ENCODE measurements at places on chromosomes 7 and 10.

GRCh38 chr7:142598297-142598696, 151.0 kb upstream of the PRSS1 start:
- no peak for DNase-seq

DNA sequence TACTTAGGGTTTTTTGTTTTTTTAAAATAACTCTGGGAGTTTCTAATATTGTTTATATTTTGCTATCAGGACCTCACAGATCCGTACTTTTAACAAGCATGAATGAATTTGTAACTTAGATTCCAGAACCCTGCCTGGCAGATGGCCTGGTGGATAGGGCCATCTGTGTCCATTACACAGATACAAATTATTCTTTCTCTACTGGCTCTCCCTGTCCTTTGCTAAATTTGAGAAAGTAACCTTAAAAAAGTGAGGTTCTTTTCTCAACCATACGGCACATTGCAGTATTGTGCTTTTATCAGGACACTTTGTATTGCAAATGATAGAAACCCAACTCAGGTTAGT, 26.6 kb downstream of the LCOR start:
- no peak for DNase-seq

DNA sequence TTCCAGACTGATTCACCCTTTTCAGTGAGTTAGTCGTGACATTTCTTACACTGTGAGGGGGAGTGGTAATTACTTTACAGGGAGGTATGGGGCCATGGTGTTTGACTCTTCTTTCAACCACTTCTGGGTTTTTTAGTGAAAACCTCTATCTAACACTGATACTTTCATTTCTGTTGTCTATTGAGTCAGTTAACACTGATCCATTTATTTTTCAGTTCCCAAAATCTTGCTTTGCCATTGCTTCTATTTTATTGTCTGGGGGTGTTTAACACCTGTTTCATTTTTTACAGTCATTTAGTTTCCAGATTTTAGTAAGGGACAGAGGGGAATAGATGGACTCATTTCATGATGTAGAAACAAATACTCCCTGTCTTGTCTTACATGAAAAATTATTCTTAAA, 61.5 kb downstream of the HELLS start:
- DNase-seq, result no peak

GRCh38 chr10:29493697-29494096, 141.1 kb downstream of the SVIL start:
- DNase-seq, result no peak

DNA sequence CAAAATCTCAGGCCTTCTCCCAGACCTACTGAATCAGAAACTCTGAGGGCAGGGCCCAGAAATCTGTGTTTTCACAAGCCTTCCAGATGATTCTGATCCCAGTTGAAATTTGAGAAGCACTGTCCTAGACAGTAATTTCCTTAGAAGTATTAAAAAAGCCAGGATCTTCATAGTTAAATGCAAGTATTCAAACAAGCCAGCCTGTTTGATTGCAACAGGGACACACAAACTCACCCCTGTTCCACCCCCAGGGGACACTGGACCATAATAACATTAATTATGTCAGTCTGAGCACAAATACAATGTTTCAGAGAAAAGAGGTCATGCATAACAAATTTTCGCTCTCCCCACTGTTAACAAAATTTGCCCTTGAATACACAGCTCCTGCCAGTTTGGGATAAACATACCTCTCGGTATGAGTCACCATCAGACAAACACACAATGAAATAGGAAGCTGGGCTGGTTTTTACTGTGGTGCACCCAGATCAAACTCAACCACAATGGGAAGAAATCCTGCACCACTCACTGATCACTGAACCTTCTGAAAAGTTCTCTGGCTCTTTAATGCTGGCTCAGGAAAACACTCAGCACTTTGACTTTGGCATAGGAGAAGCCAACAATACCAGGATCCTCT, 34.3 kb downstream of the ABLIM1 start:
- DNase-seq, result peak; percentile 51

GRCh38 chr10:77547307-77548050, 90.1 kb downstream of the KCNMA1 start:
- no peak for DNase-seq

DNA sequence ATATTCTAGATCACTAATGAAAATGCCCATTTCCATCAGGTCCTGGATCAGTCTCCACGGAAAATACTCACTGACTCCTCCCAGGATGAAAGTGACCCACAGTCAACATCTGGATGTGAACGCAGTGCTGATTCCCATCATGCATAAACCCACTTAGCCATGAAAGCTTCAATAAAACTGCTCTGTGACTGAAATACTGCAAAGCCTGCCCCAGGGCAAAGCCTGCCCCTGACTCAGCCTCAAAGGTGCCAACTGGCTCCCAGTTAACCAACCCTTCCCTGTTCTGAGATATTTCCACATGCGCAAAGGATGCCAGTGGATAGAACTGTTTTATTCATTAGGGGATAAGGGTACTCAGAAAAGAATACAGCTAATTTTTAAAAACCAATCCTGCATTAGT, 24.0 kb downstream of the OSBPL3 start:
- no peak for DNase-seq

DNA sequence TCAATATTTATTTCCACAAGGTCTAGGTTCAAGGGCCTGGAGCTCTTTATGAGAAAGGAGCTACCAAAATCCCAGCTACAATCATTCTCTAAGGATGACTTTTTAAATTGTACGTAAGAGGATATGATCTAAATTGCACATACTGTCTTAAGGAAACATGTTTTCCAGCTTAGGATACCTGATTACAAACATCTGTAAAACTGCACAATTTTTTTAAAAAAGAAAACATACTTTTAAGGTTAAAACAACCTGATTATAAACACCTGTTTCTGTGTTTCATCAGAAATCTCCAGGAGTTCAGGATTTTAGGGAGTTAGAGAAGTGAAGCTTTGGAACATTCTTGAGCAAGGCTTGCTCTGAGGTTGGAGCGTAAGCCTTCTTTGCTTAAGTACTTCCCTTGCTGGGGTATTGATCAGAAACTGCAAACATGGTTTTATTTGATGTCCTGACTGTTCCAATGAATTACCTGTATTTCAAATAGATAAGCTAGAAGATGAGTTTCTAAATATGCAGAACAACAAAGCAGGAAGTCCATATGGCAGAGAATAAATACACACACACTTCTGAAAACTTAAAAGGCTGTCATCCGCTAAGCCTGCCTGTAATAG, 248.6 kb downstream of the GFRA1 start:
- DNase-seq, result no peak

- no peak for DNase-seq
Measured at GRCh38 chr10:55368467-55368866, 567.4 kb upstream of the PCDH15 start.

GRCh38 chr10:22097696-22098095, 94.2 kb upstream of the DNAJC1 start:
- no peak for DNase-seq

GRCh38 chr10:62049624-62050345, 148.3 kb downstream of the ARID5B start:
- no peak for DNase-seq

- DNase-seq, result no peak
Measured at GRCh38 chr7:80380957-80381356, 130.9 kb downstream of the GNAT3 start.

- DNase-seq, result no peak
Measured at GRCh38 chr7:122626785-122627184, 72.1 kb downstream of the RNF133 start.

- DNase-seq, result no peak
Measured at GRCh38 chr10:127071126-127071525, 125.3 kb downstream of the INSYN2A start.

DNA sequence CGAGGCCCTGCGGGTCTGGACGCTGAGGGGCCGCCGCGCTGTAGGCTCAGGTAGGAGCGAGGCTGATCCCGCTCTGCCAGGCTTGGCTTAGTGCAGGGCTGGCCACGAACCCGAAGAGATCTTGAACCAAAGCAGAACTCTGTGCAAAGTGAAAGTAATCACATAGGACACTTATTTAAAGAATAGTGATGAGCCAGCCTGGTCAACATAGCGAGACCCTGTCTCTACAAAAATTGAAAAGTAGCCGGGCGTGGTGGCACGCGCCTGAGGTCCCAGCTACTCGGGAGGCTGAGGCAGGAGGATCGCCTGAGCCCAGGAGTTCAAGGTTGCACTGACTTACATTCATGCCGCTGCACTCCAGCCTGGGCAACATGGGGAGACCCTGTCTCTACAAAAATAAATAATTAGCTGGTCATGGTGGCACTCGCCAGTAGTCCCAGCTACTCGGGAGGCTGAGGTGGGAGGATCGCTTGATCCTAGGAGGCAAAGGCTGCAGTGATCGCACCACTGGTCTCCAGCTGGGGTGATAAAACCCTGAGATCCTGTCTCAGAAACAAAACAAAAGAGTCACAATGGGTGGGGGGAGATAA, 541 bp downstream of the ZSCAN25 start:
- DNase-seq, result no peak

DNA sequence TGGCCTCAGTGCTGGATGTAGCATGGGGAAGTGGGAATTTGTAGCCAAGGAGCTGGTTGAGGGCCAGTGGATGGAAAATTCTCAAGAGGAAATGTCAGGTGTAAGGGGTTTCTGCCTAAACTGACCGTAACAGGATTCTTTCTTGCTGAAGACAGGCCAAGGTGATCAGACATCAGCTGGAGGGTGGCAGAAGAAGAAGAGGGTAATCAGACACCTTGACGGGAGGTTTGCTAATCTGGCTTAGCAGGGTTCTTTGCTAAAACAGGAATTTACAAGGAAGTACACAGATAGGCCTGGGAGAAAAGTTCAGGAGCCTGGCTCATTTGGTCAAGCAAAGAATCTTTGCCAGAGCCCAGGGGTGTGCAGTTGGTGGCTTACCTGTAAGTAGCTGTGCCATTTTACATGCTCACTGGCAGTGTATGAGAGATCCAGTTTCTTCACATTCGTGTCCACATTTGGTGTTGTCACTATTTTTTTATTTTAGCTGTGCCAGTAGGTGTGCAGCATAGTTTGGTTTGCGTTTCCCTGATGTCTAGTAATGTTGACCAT, 73.7 kb downstream of the BMPR1A start:
- DNase-seq, result peak; percentile 9

GRCh38 chr7:36151921-36152755, 916 bp upstream of the EEPD1 start:
- DNase-seq, result no peak

DNA sequence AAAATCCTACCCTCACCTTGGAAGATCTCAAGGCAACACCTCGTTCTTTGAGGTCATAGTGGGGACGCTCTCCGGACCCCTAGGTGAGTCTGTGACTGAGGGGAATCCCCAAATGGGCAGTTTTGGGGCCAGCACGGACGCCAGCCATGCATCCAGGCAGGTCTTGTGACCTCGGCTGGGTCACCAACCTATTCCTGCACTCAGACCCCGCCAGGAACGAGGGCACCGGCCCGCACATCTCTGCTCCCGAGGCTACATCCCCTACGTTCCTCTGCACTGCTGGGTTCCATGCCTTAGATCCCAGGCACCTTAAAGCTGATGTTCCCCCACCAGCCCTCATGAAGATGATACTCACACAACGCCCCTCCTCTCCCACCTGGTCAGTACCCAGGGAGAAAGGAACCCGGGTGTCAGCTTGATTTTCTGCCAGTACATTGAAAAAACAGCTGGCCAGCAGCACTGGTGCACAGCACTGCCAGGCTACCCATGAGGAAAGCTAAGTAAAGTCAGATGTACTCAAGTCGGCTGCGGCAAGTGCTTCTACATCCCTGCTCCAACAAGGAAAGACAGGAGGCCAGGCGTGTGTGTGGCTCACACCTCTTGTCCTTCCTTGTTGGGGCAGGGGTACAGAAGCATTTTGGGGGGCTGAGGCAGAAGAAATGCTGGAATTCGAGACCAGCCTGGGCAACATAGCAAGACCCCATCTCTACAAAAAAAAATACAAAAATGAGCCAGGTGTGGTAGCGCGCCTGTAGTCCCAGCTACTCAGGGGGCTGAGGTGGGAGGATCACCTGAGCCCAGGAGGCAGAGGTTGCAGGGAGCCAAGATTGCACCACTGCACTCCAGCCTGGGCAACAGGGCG, 48.1 kb downstream of the DIP2C start:
- DNase-seq, result no peak

DNA sequence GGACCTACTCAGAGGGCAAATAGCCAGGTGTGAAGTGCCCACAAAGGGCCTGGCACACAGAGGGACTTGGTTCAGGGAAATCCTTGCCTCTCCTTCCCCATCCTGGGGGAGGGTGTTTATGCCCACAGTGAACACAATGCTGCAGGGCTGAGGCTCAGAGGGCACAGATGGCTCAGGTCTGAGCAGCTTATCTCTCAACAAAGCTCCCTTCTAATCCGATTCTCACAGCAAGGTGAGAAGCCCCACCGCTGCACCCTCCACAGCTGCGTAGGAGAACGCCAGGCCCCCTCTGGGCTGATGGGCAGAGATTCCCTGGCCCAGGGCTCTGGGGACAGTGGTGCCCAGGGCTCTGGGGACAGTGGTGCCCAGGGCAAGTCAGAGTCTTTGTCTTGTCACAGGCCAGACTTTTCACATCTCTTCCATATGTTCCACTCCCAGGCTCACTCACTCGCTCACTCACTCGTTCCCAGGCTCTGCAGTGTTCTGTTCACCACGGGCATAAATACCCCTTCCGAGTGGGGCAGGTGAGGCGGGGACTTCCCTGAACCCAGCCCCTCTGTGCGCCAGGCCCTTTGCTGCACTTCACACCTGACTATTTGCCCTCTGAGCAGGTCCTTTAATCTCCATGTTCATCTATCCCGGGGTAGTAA, 8.7 kb upstream of the CDHR1 start:
- no peak for DNase-seq

GRCh38 chr7:44235582-44236332, 35.0 kb downstream of the YKT6 start:
- no peak for DNase-seq

- DNase-seq, result no peak
Measured at GRCh38 chr7:139169816-139170215, 60.3 kb upstream of the ZC3HAV1 start.

GRCh38 chr10:91493313-91493712, 83.2 kb downstream of the HECTD2 start:
- DNase-seq, result no peak

- no peak for DNase-seq
Measured at GRCh38 chr7:77913977-77914607, 115.5 kb downstream of the PHTF2 start.

GRCh38 chr7:131110297-131111080, 217.2 kb upstream of the MKLN1 start:
- peak; percentile 42 for DNase-seq

GRCh38 chr7:148598351-148598750, 7.8 kb downstream of the C7orf33 start:
- no peak for DNase-seq

- no peak for DNase-seq
Measured at GRCh38 chr7:78543976-78544375, 745.4 kb downstream of the PHTF2 start.

DNA sequence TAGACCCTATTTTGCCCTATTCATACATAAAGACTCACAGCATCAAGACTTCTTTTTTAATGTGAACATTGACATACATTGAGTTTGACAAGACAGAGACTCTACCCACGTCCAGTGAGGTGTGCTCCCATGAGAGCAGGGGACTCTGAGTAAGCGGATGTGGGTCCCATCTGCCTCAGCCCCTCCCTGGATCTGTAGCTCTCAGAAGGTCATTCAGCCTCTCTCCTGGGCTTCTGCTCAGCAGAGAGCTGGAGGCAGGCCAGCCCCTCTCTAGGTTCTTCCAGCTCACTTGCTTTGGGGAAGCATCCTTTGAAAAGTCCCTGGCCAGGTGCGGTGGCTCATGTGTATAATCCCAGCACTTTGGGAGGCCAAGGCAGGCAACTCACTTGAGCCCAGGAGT, 146.9 kb upstream of the ZMIZ1 start:
- DNase-seq, result no peak
